Neural crest cell (in vitro differentiated cells): ENCODE measurements at places on chromosomes 4 and X. TPM values are rescaled to one million over a fixed set of nuclear protein-coding genes. Genes with fewer than 3 reads are reported as not detected.

STK32B gene
- 3.4 and 3.5 TPM in 2 replicates for total RNA-seq

- DNase-seq, result no peak
Measured at GRCh38 chrX:115413246-115413878, 123.8 kb downstream of the LUZP4 start.

- no peak for DNase-seq
Measured at GRCh38 chrX:115372152-115372551, 82.6 kb downstream of the LUZP4 start.

- no peak for DNase-seq
Measured at GRCh38 chrX:135543172-135543571, 22.7 kb downstream of the INTS6L start.

MAB21L2 gene
- total RNA-seq, result 3.3 and 3.5 TPM in 2 replicates

NEXMIF gene
- 1.9 and 2.2 TPM in 2 replicates for total RNA-seq

DNA sequence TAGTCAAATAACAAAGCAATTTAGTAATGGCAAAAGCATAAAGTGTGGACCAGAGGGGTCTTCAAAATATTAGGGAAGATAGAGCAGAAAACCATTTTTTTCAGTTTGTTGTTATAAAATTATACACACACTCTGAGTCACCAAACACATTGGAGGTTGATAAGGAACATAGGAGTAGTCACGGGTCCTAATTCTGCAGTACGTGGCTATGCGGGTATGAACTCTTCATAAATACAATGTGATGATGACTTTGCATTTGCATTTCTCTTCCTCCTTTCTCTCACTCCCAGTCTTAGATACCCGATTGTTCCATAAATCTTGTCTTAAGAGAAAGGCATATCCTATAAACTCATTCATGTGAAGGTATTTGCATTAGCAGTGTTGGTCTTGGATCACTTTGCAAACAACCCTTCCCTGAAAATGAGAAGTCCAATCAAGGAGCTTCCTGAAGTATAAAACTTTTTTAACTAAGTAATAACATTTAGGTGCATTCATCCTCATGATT is 223.6 kb downstream of the PALLD start:
- DNase-seq, result no peak

DKK2 gene
- total RNA-seq, result not detected in 2 replicates

GRCh38 chr4:622071-622995 is 3.0 kb upstream of the PDE6B start:
- no peak for DNase-seq

VEGFC gene
- 2.5 and 3.1 TPM in 2 replicates for total RNA-seq

FAM9C gene
- 0.07 and 0.25 TPM in 2 replicates for total RNA-seq

- DNase-seq, result no peak
Measured at GRCh38 chrX:87434618-87435017, 83.0 kb upstream of the KLHL4 start.

LDB2 gene
- 9.6 and 12.7 TPM in 2 replicates for total RNA-seq

DNA sequence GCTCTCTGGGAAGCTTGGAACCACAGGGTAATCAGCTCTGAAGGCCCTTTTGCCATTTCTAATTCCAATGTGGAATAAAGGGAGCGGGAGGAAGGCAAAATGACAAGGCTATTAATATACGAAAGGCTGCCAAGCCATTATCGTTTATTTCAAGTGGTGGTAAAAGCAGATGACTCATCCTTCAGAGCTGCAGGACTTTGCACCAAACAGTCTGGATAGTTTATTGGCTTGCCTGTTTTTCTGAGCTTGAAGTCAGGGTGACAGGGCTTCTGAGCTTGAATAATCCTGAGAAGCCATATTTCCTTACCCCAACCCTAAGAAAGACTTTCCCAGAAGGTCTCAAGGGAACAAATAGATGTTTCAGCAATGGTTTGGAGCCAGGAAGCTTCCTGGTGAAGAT is 7.7 kb upstream of the GABRE start:
- DNase-seq, result no peak

GRCh38 chr4:153008578-153009199 is 72.6 kb downstream of the FHDC1 start:
- DNase-seq, result no peak

ETDB gene
- total RNA-seq, result not detected in 2 replicates

DNA sequence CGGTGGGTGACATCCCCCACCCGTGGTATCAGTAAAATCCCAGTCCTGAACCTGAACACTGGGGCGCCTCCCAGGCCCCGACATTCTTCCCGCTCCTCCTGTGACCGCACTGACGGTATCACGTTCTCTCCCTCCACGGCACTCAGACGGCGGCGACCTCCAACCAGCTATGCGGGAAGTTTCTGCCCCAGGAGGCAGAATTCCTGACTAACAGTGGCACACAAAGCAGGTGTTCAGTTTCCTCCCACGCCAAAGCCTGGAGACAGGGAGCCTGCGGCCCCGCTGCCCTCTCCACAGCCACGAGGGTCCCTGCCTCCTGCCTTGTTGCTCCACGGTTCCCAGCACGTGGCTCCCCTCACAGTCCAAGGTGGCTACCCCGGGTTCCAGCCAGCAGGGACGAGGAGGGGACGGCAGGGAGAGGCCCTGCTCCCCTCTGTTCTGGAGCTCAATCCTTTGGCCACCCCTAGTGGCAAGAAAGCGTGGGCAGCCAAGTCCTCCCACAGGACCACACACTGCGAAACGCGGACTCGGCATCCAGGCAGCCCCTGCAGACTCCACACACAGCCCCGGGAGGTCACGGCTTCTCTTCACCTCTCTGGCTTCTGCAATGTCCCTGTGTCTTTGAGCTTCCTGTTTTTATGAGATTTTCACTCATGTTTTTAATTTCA is 15.2 kb downstream of the CTBP1 start:
- no peak for DNase-seq

DNA sequence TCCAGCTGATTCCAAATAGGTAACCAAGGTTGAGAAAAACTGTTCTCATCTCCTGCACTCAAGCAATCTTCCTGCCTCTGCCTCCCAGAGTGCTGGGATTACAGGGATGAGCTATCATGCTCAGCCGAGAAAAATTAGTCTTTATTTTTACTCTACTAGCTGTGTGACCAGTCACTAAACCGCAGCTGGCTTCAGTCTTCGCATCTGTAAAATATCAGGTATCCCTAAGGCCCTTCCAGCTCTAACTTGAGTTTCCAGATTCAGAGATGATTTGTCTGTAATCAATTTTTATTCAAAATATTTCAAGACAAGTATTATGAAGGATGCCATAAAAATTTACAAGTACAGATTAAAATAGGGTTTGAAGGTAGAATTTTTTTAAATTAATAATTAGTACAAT is 3.5 kb downstream of the ADH6 start:
- no peak for DNase-seq

FAM9B gene
- not detected in 2 replicates for total RNA-seq

PDLIM3 gene
- 2.3 and 3.2 TPM in 2 replicates for total RNA-seq

DNA sequence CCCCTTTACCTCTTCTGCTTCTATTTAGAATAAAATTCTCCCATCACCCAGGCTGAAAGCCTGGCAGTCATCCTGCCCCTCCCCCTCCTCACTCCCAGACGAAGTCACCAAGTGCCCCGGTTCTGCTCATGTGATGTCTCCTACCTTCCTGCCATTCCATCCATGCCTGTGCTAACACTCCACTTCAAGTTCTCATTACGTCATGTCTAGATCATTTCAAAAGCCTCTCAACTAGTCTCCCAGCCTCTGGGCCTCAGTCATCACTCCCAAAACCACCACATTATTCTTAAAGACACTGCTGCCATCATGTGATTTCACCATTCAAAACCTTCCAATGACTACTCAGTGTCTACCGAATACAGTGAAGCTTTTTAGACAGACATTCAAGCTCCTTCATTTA is 17.2 kb upstream of the HOPX start:
- no peak for DNase-seq

PAGE1 gene
- total RNA-seq, result not detected in 2 replicates

ZNF157 gene
- total RNA-seq, result 1.4 and 1.9 TPM in 2 replicates

DNA sequence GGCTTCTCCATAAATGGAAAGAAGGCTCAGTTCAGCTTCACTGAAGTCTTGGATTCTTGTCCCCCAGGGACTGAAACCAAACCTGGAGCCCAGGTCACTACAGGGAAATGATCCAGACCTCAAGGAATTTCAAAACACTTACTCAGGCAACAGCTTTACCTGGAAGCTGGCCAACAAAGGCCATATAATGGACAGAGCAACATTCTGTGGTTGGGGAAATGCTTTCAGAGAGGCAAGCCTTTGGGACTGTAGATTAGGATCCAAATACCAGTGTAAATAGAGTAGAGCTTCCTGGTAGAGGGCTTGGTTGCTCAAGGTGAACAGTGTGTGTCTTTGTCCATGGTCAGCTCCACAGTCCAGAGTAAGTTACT is 57.0 kb upstream of the PROM1 start:
- DNase-seq, result no peak

BEND4 gene
- total RNA-seq, result 0.40 and 1.0 TPM in 2 replicates

- no peak for DNase-seq
Measured at GRCh38 chr4:21083413-21083812, 383.2 kb downstream of the PACRGL start.

GRCh38 chrX:78314561-78314960 is 12.8 kb downstream of the CYSLTR1 start:
- no peak for DNase-seq

DNA sequence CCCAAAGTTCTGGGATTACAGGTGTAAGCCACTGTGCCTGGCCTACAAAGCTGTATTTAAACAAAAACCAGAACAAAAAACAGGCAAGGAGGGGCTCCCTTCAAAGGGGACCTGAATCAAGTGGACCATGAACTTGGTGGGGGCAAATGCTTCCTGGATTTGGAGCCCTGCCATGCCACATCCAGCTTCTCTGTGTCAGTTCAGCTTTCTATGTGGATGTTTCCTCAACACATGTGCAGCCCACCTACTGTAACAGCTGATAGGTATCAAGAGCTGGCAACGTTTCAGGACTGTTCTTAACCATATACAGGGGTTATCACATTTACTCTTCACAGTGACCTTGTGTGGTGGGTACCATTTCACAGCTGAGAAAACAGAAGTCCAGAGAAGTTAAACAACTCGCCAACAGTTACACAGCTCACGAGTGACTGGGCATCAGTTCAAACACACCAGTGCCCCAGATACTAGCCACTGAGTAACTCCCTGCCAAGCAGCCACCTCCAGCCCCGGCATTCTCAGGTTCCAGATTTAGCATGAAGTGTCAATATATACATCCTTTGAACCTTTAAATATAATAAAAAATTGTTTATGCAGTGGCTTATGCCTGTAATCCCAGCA is 7.5 kb downstream of the GPR143 start:
- DNase-seq, result no peak

- DNase-seq, result no peak
Measured at GRCh38 chrX:129769467-129770154, 10.1 kb upstream of the SASH3 start.

GRCh38 chr4:113718252-113718651 is 43.3 kb downstream of the CAMK2D start:
- DNase-seq, result no peak

FGF5 gene
- not detected in 2 replicates for total RNA-seq

DNA sequence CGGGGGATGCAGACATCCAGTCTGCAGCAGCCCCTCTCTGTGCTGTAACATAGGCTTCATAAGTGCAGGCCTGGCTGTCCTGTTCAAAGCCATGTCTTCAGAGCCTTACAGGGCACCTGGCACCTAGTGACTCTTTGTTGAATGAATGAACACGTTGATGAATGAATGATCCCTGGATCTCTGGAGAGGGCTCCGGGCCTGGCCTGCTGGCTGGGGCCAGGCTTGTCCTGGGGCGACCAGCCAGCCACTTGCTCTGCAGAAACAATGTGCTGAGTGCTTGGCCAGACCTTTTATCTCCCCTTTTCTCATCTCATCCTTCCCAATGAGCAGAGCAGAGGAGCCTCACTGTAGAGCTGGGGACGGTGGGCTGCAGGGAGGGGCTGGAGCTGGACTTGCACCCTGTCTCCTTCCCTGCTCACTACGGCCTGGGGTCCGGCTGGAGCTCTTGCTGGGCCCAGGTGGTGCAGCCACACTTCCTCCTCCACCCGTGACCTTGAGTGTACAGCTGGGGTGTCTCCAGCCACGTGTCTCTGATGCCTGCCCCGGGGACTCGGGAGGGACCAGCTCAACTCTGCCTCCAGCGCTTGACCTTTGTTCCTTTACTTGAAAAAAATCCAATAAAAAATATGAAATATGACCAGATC is 77.9 kb downstream of the PSAPL1 start:
- DNase-seq, result no peak

EFHC2 gene
- total RNA-seq, result 0.77 and 1.2 TPM in 2 replicates

GAB3 gene
- total RNA-seq, result 0.07 and 0.12 TPM in 2 replicates

GRCh38 chrX:17580539-17581152 is 156.6 kb upstream of the SCML1 start:
- no peak for DNase-seq

TEX13C gene
- not detected in 2 replicates for total RNA-seq

RPS6KA6 gene
- 7.8 and 8.8 TPM in 2 replicates for total RNA-seq

GRCh38 chr4:98833384-98833783 is 95.5 kb downstream of the EIF4E start:
- no peak for DNase-seq
